ENCODE measurements at places on chromosomes 6 and 20.

DNA sequence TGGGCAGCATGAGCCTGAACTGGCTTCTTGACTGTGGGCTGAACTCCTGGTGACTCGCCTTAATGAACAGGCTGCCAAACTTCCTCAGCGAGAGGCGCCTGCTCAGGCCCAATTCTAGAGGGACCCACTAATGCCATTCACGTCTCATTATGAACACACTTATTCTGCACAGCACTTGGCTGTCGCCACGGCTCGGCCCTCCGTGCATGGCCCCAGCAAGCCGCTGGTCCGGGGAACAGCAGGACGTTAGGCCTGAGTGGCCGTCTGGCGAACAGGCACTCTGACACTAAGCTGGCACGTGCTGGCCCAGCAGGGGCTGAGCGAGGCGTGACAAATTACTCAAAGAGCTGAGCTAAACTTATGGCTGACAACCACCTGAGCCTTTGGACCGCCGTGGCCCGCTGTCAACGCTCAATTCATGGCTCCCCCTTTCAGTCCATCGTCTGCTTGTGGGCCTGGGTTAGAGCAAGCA lies 45.9 kb downstream of the INSM1 start:
- no peak for DNase-seq

GRCh38 chr6:49868951-49869529 lies 2.7 kb upstream of the CRISP1 start:
- DNase-seq, result no peak

GRCh38 chr20:18321976-18322950 lies 33.9 kb downstream of the ZNF133 start:
- DNase-seq, result no peak

- no peak for DNase-seq
Measured at GRCh38 chr6:7859591-7859990, 51.0 kb downstream of the TXNDC5 start.

DNA sequence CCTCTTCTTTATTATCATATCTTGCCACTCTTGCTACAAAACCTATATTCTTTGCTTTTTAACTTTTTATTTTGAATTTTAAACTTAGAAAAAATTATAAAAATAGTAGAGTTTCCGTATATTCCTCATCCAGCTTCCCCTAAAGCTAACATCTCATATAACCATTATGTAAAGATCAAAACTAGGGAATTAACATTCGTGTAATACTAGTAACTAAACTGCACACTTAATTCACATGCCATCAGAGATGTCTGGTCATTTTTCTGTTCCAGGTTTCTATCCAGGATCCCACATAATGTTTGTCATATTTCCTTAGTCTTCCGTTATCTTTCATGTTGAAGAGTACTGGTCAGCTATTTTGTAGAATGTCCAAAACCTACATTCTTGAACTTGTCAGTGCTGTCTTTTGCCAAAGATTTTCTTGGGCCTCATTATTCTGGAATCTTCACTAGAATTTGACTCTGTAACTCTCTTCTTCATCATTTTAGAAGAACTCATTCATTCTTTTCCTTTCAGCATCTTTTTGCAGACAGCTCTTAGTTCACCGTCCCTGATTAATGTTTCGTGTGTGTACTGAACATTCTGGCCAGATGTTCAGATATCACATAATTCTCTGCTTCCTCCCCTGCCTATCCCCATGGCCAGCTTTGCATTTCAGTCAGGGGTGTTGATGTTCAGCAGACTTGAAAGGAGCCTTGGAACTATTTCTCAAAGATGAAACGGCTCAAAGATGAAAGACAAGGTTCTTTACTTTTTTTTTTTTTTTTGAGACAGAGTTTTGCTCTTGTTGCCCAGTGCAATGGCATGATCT lies 9.4 kb downstream of the CTNNBL1 start:
- DNase-seq, result no peak

DNA sequence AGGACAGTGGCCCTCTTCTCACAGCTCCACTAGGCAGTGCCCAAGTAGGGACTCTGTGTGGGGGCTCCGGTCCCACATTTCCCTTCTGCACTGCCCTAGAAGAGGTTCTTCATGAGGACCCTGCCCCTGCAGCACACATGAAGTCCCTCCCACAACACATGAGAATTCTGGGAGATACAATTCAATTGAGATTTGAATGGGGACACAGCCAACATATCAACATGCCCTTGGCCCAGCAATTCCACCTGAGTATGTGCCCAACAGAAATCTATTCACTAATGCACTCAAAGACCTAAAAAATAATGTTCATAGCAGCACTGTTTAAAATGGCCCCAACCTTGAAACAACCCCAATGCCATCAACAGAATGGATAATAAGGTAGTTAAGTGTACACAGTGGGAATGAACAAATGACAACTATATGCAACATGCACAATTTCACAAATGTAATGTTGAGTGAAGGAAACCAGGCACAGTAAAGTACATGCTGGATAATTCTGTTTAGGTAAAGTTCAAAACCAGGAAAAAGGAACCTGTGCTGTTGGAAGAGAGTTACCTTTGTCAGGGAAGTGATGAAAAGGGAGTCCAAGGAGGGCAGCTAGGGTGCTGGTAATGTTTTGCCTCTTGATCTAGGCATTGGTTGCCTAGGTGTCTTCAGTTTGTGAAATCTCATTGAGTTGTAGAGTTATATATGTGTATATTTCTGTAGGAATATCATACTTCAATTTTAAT lies 16.1 kb downstream of the ISM1 start:
- no peak for DNase-seq

Measured in Calu3 (cell line).